ENCODE measurements at places on chromosomes 4 and X. TPM values are rescaled to one million over a fixed set of nuclear protein-coding genes. Genes with fewer than 3 reads are reported as not detected.

The FSTL5 gene
- total RNA-seq, result 0.04 TPM

GRCh38 chr4:95272036-95272435 lies 276.7 kb downstream of the UNC5C start:
- H3K36me3 ChIP-seq, result peaks cover 12% of the 10 kb centered on the region
- DNase-seq, result no peak
- H3K4me3 ChIP-seq, result no peak overlapping the region

- H3K4me1 ChIP-seq, result no peaks in the 10 kb centered on the region
- H3K36me3 ChIP-seq, result no peaks in the 10 kb centered on the region
- H3K27me3 ChIP-seq, result peaks cover 14% of the 10 kb centered on the region
- no peak overlapping the region for H3K27ac ChIP-seq
- DNase-seq, result no peak
These were observed 156.8 kb downstream of the TEX13A start for GRCh38 chrX:105063743-105064142.

GRCh38 chr4:144115519-144115918 lies 25.0 kb downstream of the GYPA start:
- no peak overlapping the region for H3K27ac ChIP-seq
- DNase-seq, result no peak
- H3K4me1 ChIP-seq, result peaks cover 12% of the 10 kb centered on the region
- no peak overlapping the region for H3K4me3 ChIP-seq
- H3K36me3 ChIP-seq, result no peaks in the 10 kb centered on the region

The GRPR gene
- 2.1 TPM for total RNA-seq

DNA sequence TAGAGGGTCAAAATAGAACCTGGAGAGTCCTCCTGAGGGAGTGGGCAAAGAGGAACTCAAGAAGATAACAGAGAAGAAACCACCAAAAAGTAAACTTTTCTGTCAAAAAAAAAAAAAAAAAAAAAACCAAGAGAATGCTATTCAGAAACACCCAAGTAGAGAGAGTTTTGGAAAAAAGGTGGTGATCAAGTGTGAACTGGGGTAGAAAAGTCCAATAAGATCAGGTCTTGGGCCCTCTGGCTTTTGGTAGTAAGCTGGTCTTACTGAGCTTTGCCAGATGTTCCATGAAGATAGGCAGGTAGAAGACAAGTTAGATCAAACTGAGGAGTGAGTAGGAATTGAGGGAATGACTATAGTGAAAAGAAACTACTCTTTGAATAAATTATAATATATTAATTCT lies 167.5 kb downstream of the COL25A1 start:
- H3K36me3 ChIP-seq, result peaks cover 8% of the 10 kb centered on the region
- H3K4me1 ChIP-seq, result peaks cover 17% of the 10 kb centered on the region
- H3K27ac ChIP-seq, result no peak overlapping the region
- H3K4me3 ChIP-seq, result no peak overlapping the region

DNA sequence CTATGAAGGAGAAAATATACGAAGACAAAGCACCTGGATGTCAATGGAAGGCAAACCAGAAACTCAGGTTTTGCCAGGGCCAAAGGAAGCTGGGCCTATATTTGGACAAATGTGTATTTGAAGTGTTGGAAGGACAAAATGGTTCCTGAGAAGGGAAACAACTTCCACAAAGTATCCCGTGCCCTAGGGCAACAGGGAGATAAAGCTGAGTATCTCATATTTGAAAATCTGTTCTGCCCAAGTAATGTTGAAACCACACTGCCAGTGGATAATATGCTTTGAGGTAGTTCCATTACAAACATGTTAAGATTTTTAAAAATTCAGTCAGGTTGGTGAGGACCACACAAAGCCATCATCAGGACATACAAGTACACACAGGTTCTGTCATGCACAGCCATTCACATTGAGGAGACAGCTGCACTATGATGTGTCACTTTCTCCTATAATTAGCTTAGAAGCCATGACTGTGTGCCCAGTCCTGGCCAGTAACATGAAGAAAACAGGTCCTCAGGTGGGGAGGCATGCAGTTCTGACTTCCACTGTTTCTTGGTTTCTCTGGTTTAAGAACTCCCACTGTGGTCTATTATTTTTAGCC lies 116.4 kb downstream of the PWWP3B start:
- H3K27ac ChIP-seq, result no peak overlapping the region
- H3K4me3 ChIP-seq, result no peak overlapping the region
- DNase-seq, result no peak
- no peaks in the 10 kb centered on the region for H3K27me3 ChIP-seq
- H3K4me1 ChIP-seq, result no peaks in the 10 kb centered on the region

DNA sequence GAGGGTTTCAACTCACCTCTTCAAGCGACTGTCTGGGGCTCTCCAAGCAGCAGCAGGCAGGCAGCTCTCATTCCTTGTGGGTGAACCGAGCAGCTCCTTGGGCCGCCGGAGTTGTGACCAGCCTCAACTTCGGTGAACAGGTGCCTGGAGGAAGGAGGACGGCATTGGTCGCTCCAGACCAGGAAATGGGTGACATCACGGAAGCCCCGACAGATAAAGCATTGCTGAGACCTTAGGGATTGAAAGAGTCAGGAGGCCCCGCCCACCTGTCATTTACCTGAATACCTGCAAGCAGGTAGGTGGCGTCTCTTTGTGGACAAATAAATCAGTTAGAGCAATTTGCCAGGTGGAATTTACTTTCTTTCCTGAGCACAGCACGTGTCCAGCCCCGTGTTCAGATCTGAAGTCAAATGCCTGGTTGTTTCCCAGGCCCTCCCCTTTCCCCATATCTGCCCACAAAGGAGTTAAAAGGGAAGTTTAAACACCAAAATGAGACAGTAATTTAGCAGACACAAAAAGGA lies at the start of gene LNX1:
TSS of gene LNX1 (minus strand) at position 115 of the 521 bp plus-strand sequence. CDS start 17,484 bp downstream, outside the sequence.
- DNase-seq, result no peak
- peak within 1 kb of the TSS; percentile 98 for H3K27ac ChIP-seq
- H3K4me1 ChIP-seq, result peaks cover 57% of the 10 kb centered on the region
- H3K36me3 ChIP-seq, result no peaks in the 10 kb centered on the region

The IL1RAPL1 gene
- total RNA-seq, result 15.2 TPM

DNA sequence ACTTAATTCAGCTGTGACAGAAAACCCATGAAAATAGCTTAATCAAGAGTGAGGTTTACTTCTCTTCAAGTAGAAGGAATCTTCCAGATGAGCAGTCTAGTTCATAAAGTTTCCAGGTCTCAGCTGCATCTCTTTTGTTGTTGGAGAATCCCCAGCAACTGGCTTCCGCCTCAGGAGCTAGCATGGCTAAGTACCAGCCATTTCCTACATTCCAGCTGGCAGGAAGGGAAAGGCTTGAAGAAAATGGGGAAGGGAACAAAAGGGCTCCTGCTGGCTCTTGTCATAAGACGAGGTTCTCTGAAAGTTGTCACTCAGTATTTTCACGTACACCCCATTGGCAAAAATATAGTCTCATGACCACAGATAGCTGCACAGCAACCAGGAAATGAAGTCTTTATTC lies 27.3 kb upstream of the TRIM2 start:
- DNase-seq, result no peak
- no peaks in the 10 kb centered on the region for H3K4me1 ChIP-seq
- H3K27ac ChIP-seq, result no peak overlapping the region
- H3K36me3 ChIP-seq, result no peaks in the 10 kb centered on the region

The DCLK2 gene
- 49.5 TPM for total RNA-seq

- peaks cover 20% of the 10 kb centered on the region for H3K36me3 ChIP-seq
- no peak for DNase-seq
- no peak overlapping the region for H3K27ac ChIP-seq
- H3K4me1 ChIP-seq, result no peaks in the 10 kb centered on the region
These were observed 602.8 kb downstream of the INPP4B start for GRCh38 chr4:142243255-142243654.

DNA sequence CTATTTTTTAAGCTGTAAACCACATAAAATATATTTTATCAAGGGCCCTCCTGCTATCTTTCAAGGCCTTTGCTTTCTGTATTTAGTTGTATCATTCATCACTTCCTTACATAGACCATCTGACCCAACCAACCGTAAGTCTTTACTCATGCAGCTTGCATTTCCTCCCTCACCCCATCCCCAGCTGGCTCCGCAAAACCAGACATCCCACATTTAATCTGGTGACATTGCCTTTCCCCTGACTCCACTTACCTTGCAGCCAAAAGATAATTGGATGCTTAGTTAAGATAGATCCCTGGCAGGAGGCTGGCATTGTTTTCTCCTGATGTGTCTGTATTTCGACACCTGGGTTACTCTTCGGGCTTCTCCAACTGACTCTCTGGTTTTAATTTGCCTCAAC lies 183.7 kb upstream of the LDB2 start:
- H3K4me1 ChIP-seq, result no peaks in the 10 kb centered on the region
- no peak for DNase-seq
- no peaks in the 10 kb centered on the region for H3K36me3 ChIP-seq
- H3K27ac ChIP-seq, result no peak overlapping the region

DNA sequence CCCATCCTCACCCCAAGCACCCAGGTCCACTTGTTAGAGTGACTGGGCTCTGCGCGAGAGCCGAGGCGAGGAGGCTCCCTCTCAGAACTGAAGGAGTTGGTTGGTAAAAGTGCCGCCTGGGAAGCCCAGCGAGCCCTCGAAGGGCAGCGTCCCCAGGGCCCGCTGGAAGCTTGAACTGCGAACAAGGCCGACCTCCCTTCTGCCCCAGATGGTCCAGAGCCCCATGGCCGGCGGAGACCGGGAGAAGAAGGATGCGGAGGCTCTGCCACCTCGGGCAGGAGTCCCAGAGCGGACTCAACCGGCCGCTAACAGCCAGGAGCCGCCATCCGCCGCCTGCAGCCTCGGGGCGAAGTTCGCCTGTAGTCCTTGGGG lies 116.3 kb upstream of the TEX13C start:
- peak; percentile 43 for DNase-seq
- no peaks in the 10 kb centered on the region for H3K36me3 ChIP-seq
- H3K27ac ChIP-seq, result no peak overlapping the region
- H3K4me1 ChIP-seq, result peaks cover 31% of the 10 kb centered on the region
- peaks cover 80% of the 10 kb centered on the region for H3K27me3 ChIP-seq

The HOPX gene
- 3.1 TPM for total RNA-seq

- peaks cover 3% of the 10 kb centered on the region for H3K36me3 ChIP-seq
- peaks cover 23% of the 10 kb centered on the region for H3K4me1 ChIP-seq
- peaks cover 42% of the 10 kb centered on the region for H3K27me3 ChIP-seq
- peak overlapping the region; percentile 75 for H3K4me3 ChIP-seq
These were observed 1.4 kb downstream of the DDIT4L start for GRCh38 chr4:100188829-100189228.

- H3K27me3 ChIP-seq, result no peaks in the 10 kb centered on the region
- H3K4me3 ChIP-seq, result no peak overlapping the region
- H3K27ac ChIP-seq, result peak overlapping the region; percentile 2
- DNase-seq, result no peak
- peaks cover 12% of the 10 kb centered on the region for H3K4me1 ChIP-seq
These were observed 54.6 kb upstream of the UNC5C start for GRCh38 chr4:95603393-95603792.

DNA sequence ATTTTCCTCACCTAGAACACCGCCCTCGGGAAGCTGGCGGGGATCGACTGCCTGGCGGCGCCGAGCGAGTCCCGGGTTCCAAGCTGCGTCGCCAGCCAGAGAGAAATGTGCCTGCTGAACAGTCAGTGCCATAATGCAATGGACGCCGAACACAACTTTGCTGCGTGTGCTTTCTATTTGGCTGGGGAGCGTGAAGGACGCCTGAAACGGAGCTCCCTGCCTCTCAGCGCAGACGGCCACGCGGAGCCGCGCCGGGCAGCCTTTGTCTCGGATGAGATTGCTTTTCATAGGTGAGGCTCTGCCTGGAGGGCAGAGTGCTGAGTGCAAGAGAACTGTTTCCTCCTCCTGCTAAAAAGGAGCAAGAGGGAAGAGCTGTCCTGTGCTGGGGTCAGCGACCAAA lies 107.7 kb upstream of the BCOR start:
- no peak for DNase-seq
- H3K4me3 ChIP-seq, result no peak overlapping the region
- H3K4me1 ChIP-seq, result no peaks in the 10 kb centered on the region
- H3K36me3 ChIP-seq, result no peaks in the 10 kb centered on the region
- no peak overlapping the region for H3K27ac ChIP-seq

The HTRA3 gene
- 27.9 TPM for total RNA-seq
